ENCODE measurements at places on chromosomes 1 and 21.

DNA sequence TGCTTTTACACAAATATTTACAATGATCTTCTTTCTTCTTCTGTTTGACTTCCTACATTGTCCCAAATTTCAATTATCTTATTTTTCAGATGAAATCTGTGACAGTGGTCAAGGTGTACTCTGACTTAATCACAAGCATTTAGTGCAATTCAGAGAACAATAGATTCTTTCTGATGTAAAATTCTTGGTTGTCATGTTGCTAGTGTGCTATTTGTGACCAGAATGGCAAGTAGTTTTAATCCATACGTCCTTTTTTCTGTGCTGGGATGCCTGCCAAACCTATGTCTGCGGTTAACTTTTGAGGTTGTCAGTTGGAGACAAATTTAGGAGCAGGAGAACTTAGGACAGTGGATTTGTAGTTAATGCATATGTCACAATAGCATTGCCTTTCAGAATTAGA lies 31.0 kb downstream of the NCAM2 start:
- no peak for DNase-seq

- DNase-seq: no peak
These were observed 19.4 kb downstream of the NTPCR start for GRCh38 chr1:232969799-232970198.

- no peak for DNase-seq
These were observed 231.3 kb downstream of the SDCCAG8 start for GRCh38 chr1:243487036-243487648.

GRCh38 chr1:109882288-109883245 lies 28.1 kb upstream of the CSF1 start:
- DNase-seq: no peak

DNA sequence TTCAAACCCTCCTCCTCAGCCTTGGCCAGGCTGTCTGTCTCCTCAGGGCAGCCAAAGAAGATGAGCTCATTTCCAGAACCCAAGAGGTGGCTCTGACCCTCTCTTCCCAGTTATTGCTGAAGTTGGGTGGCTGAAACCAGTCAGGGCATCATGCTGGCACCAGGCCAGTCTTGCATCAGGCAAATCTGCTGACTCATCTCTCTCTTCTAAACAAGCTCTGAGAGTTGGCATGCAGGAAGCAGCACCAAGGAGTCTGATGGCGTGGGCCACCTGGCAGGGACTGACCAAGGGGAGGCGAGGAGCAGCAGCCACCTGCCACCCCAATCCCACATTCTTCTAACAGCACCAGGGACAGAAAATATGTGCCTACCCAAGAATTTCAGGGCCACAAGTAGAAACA lies 104.8 kb upstream of the ATP1A1 start:
- no peak for DNase-seq

GRCh38 chr21:45745256-45745655 lies 101.7 kb downstream of the PCBP3 start:
- DNase-seq: no peak

All from stimulated activated CD8-positive, alpha-beta memory T cell treated with anti-CD3 and anti-CD28 coated beads, Interleukin-15, amount 100 ng/mL, for 24 hours (primary cell).